ENCODE measurements at places on chromosomes 2 and 18. TPM values are rescaled to one million over a fixed set of nuclear protein-coding genes. Genes with fewer than 3 reads are reported as not detected.

SLC5A7 gene
- total RNA-seq: not detected

TLX2 gene
- total RNA-seq: 0.55 TPM

NGEF gene
- total RNA-seq: not detected

FOXD4L1 gene
- total RNA-seq: not detected

DAPL1 gene
- total RNA-seq: 1.9 TPM

KCTD1 gene
- 11.9 TPM for total RNA-seq

IL1F10 gene
- not detected for total RNA-seq

FBXO48 gene
- 0.83 TPM for total RNA-seq

DNA sequence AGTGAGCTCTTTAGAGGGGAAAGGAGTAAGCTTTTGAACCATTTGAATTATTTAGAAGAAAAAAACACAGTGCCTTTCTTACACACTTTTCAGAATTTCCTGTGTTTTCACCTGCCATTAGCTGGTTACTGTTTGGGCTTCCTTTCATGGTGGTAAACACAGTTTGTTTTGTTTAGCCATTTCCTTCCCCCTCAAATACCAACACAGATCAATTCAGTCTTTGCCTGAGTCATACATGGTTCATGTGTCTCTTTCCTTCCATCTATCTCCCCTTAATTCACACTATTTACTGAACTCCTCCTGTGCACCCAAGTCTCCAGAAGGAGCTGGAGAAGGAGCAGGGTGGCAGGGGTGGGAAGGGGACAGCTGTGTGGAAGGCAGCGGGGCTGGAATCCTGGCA is 45.0 kb downstream of the TCF7L1 start:
- DNase-seq: peak; percentile 21

GRCh38 chr18:22172120-22172582 is 2.8 kb downstream of the GATA6 start:
- DNase-seq: no peak

DNA sequence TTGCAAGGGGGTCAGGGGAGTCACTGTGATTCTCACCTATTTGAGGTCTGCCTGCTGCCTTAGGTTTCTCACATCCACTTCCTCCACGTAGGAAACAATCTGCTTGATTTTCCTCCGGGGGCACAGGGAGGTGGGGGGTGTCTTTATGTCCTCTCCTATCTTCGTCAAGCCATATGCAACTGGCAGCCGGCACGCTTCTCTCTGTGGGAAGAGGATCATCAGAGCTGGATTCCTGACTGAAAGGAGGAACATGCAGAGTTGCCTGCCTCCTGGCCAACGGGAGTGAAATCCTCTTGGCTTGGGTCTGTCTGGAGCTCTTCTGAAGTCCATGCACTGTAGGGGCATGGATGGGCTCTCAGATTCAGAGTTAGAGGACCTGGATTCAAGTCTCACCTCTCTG is 43.1 kb upstream of the ACVR1 start:
- DNase-seq: no peak

GRCh38 chr2:105741174-105741573 is 3.5 kb upstream of the NCK2 start:
- DNase-seq: no peak

- DNase-seq: no peak
Observed at GRCh38 chr2:74186038-74186437, 7.4 kb upstream of the MOB1A start.

- peak; percentile 86 for DNase-seq
Observed at GRCh38 chr2:44087036-44087713, 81.5 kb upstream of the PPM1B start.

GRCh38 chr18:3345452-3345851 is 83.5 kb downstream of the MYL12B start:
- no peak for DNase-seq

- no peak for DNase-seq
Observed at GRCh38 chr2:226079671-226080181, 680.2 kb downstream of the NYAP2 start.

GRCh38 chr2:9288233-9288632 is 81.6 kb downstream of the ASAP2 start:
- no peak for DNase-seq

GRCh38 chr2:105866216-105867185 is 121.8 kb downstream of the NCK2 start:
- no peak for DNase-seq

DNA sequence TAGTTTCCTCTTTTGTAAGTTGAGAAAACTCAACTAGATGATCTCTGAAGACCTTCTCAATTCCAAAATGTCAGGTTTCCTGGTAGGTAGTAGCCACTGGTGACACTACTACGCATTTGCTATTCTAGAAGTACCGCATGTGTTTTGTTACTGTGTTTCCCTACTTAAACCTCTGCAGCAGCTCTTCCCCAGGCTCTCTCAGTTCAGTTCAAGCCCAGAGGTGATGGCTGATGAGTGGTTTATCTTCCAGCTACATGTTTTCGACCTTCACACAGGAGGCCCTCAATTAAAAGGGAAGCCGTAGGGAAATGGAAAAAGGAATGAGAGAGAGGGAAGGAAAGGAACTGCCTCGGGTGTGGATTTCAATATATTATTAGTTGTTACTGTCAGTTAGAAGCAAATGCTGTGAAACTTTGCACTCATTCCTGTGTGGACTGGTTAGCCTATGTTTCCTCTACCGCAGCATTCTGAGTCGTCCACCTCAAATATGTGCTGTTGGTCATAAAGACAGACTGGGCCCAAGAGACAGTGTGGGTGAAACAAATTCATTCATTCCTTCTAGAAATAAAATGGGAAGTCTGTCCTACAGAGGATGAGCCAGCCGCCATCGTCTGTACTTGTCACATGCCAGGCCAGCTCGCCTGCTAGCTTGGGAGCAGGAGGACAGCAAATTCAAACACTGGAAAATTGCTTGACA is 455.2 kb upstream of the RAB12 start:
- DNase-seq: peak; percentile 8

- peak; percentile 46 for DNase-seq
Observed at GRCh38 chr2:120539937-120540718, 194.2 kb downstream of the INHBB start.

- DNase-seq: no peak
Observed at GRCh38 chr2:221673248-221673647, 101.1 kb upstream of the EPHA4 start.

DNA sequence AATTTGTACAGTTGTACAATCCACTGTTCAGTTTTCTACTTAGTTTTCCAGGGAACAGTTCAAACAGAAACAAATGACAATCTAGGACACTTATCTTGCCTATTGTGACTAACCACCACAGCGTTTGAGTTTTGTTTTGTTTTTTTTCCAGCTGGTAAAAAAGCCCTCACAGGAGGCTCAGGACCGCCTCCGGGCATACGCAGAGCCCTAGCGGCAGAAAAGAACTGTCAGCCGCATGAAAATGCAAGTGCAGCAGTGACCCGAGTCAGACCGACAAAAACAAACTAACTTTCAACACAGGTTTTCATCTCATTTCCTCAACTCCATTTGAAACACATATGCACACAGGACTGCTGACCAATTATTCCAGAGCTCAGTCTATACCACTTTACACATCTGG is 68.6 kb downstream of the STEAP3 start:
- DNase-seq: no peak

- no peak for DNase-seq
Observed at GRCh38 chr2:145682546-145683157, 1162.7 kb upstream of the ZEB2 start.

DNA sequence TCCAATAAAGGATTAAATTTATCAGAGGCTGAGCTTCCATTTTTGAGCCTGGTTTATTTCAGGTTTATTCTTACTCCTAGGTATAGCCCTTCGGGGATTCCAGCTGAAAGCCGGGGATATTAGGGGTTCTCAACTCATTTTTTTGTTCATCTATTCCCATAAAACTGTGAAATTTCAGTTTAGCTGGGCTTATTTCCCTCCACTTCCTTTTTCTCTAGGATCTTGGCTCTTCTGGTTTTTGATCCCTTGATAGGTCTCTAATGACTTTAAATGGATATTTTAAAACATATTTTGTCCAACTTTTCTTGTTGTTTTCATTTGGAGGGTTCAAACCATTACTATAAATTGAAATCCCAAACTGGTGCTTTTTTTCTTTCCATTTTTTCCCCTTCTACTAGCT is 23.6 kb upstream of the ZNF512 start:
- no peak for DNase-seq

All from SK-MEL-5 (cell line).